Ovary (tissue), 10 donors: ENCODE measurements at places on chromosomes 6 and 20.

- no peak for DNase-seq
These were observed 22.4 kb upstream of the SERINC3 start for GRCh38 chr20:44544263-44544662.

GRCh38 chr6:38552121-38552520 lies 87.6 kb downstream of the BTBD9 start:
- DNase-seq: no peak

- DNase-seq: no peak
These were observed 1370.3 kb upstream of the CITED2 start for GRCh38 chr6:140744659-140745320.

DNA sequence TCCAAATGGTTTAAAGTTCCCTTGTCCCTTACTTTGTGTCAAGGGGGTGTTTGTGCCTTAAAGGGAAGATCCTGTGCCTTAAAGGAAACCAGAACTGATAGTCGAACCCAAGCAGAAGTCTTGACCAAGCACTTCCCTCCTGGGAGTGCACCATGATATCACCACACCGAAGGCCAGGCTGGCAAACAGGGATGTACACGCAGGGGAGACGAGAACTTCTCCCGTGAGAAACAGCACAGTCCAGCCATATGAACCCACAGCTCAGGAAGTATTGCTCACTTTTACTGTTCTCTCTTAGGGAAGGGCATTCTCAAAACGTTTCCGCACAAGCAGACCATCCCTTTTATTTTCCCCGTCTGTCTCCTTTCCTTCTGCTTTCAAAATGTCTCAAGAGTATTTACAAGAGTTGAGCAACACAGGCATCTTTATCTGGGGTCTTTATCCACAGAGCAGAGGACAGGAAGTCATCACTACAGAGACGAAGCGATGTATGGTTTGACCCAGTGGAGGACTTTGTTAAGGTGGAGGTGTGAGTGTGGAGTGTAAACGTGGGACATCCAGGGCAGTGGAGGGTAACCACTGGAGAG lies 12.8 kb upstream of the SERPINB1 start:
- no peak for DNase-seq

DNA sequence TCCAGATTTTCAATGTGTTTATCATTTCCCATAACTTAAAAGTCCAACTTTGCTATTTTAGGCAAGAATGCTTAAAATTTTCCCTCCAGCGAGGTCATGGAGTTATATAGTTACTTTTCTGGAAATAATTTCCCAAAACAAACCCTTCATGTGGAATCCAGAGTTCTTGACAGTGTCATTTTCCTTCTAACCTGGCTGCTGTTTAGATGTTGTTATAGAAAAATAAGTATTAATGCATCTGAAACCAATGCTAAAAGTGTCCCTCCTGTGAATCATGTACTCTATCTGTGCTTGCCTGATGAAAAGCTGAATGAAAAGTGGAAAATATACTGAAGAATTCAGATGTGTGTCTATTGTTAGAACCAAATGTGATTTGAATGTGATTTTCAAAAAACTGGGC lies 245.3 kb upstream of the HSF2 start:
- DNase-seq: no peak

- DNase-seq: no peak
These were observed 36.8 kb upstream of the L3MBTL3 start for GRCh38 chr6:129981598-129981997.

DNA sequence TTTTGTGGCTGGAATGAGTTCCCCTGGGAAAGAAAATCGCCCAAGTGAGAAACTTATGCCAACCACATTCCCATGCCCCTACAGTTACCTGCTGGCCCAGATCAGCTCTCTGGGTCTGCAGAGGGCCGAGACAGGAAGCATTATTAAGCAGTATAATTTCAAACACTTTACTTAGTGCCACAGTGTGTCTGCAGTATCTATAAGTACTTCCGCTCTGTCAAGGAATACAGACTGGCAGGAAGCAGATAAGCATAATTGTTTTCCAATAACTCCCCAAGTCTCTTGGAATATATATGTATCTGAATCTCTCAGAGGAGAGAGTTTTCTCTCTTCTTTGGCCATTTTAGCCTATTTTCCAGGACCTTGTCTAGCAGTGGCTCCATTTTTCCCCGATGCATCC lies 24.9 kb downstream of the SAYSD1 start:
- DNase-seq: no peak

DNA sequence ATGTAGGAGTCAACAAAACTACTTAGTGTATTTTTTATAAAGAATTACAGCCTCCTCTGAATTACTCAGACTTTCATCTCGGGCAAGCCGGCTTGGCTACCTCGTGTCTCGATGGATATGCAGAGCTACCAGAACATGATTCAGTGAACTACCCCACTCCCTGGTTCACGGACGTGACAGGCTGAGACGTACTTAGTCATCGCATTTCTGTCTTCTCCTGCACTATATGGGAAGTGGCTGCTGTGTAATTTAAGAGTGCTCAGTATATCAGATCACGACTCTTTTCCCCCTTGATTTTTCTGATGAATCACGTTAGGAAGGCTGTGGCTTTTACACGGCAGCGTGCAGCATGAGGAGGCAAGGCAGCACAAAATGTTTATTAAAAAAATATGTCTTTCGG lies 302.7 kb upstream of the ZFP64 start:
- DNase-seq: no peak

DNA sequence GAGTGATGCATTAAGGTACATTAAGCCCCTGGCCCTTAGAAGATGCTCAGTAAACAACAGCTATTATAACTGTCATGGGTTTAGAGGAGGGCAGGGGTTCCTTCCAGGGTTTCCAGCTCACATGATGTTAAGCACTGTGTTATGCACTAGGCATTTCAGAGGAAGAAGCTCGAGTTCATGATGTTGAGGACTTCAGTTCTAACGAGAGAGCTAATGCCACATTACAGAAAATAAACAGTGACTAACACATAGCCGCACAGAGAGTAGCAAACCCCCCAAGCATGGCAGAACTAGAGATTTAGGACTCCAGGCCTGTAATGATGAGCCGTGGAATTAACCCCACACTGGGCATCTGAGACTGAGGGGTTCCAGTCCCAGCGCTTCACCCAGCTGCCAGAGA lies 105.2 kb downstream of the UNC5CL start:
- no peak for DNase-seq

DNA sequence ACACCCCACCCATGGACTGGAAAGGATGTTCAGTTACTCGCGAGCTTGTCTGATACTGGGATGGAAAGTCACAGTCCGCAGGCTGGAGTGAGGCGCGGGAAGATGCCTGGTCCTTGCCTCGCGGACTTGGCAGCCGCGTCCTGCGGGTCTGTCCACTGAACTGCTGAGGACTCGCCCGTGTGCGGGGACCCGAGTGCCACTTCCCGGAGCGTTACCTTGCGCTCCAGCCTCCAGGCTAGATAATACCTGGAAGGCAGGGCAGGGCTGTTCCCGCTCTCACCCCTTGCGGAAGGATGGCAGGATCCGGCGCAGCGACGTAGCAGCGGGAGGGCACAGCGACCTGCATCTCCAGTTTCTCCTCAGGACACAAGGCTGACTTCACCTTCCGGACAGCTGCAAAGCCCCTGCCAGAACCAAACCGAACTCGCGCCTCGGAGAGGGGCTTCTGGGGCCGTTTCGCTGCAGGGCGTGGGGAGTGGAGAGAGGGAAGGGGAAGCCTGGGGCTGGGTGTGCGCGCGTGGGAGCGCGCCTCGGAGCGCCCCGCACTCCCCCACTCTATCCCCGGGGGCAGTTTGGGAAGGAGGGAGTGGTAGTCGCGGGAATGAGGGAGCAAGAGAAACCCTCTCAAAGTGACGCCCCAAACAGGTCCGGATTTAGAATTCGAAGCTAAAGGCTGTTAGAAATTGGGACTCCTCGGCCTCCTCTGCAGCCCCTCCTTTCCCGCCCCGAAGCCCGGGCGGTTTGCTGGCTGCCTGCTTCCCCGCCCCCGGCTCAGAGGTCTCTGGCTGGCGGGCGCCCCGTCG lies at the start of gene KCNQ5:
TSS of gene KCNQ5 (plus strand) at position 774 of the 803 bp plus-strand sequence.
- no peak for DNase-seq

- DNase-seq: no peak
These were observed 46.6 kb upstream of the TFAP2C start for GRCh38 chr20:56582542-56582941.

- no peak for DNase-seq
These were observed 390.2 kb upstream of the FLRT3 start for GRCh38 chr20:14727485-14728150.

- no peak for DNase-seq
These were observed 26.2 kb downstream of the RNF144B start for GRCh38 chr6:18413381-18413780.

GRCh38 chr6:119313937-119314884 lies 35.4 kb downstream of the MAN1A1 start:
- DNase-seq: no peak

GRCh38 chr6:527989-528673 lies 128.8 kb downstream of the HUS1B start:
- DNase-seq: no peak

DNA sequence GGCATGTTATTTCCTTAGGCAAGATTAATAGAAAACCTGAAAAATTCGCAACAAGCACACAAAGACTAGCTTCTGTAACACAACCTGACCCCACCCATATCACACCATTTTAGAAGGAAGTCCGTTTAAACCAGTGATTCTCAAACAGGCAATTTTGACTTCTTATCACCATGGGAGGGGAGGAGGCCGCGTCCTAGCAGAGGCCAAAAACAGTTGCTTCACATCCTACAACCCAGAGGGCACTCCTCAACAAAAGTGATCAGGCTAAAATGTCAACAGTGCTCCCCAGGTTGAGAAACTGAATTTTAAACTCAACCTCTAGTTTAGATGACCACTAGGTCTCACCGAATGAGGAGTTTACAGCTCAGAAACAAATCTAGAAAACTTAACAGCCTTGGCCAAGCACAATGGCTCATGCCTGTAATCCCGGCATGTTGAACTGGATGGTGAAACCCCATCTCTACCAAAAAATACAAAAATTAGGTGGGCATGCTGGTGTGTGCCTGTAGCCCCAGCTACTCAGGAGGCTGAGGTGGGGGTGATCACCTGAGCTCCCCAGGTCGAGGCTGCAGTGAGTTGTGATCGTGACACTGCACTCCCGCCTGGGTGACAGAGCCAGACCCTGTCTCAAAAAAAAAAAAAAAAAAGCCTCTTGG lies 3.4 kb downstream of the SNX5 start:
- no peak for DNase-seq

GRCh38 chr20:58854638-58855471 lies 2.3 kb downstream of the GNAS start:
- no peak for DNase-seq

- DNase-seq: no peak
These were observed 80.9 kb downstream of the HAO1 start for GRCh38 chr20:7859356-7859802.

DNA sequence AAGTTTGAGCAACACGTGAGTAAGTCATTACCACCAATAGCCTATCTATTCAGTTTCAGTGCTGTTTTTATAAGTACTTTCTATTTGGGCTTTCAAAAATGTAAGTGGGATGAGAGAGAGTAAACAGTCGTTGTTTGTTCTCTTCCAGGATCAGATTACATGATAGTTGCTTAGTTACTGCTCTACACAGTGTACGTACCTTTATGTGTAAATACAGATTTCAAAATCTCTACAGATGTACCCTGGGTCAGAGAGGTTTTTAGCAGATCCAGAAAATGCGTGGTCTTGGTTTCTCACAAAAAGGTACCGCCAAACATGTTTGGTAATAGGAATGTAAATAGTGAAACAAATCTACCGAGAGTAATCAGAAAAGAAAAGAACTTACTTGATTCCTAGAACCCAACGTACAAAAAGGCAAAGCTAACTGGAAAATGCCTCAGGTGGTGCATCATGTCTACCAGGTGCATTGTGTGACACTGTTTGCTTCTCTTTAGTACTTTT lies 421.1 kb downstream of the BCKDHB start:
- DNase-seq: no peak

GRCh38 chr6:71130277-71130676 lies 158.3 kb upstream of the OGFRL1 start:
- no peak for DNase-seq

DNA sequence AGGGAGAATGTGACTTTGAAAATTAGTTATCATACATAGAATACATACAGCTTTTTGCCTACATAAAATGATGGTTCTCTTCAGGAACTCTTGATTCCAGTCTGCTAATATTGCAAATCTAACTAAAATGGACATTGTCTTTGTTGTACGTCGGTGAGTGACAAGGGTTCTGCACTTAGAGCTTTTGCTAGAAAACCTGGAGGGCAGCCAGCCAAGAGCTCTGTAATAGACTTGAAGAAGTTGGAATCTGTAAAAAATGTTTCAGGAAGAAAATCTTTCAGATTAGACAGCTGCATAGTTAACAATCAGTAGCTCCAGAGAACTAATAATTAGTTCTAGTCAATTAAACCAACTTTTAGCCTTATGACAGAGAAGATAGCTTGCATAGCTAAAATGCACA lies 138.3 kb downstream of the FLRT3 start:
- no peak for DNase-seq

- DNase-seq: no peak
These were observed 85.1 kb downstream of the LYRM2 start for GRCh38 chr6:89553431-89553830.

- DNase-seq: no peak
These were observed 34.2 kb upstream of the GSTA4 start for GRCh38 chr6:53029257-53029656.

GRCh38 chr6:73367761-73368355 lies 1.8 kb downstream of the OOEP start:
- no peak for DNase-seq

DNA sequence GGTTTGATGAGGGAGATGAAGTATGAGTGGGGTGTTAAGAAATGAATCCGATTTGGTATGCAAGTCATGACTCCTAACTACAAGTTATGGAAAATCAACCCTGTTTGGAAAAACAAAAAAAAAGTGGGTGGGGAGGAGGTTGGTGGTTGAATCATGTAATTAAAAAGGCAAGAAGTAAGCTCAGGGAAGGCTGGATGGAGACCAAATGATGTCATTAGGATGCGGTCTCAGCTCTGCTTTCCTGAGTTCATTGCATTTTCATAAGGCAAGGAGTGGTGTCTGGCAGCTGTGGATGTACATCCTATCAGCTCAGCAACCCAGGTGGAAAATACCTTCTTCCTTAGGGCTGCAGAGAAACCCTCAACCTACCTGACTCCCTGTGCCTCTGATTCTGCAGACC lies 60.4 kb upstream of the AKAP12 start:
- DNase-seq: no peak

DNA sequence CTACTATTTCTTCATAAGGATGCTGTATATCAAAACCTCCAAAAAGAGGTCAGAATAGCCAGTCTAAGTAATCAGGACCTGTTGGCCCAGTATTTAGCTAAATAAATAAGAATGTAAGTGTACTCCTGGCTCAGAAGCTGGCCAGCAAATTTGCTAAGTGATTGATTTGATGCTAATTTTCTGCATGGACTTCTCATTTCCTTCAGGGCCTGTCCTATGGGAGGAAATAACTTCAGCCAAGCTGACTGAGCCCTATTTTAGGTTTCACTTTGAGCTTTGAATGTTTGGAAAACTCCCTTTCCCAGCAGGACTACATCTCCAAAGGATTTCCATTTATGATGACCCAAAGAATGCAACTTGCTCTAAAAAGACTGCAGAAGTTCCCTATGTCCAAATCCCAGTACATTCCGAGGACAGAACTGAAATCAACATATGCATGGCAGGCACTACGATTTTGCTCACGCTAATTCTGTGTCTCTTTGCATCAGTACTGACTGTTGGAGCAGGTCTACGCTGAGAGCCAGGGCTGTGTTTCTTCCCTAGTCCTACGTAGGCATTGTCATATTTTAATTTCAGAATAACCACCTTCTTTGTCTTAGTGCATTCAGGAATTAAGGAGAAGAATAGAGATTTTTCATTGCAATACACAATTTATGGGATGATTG lies 441.4 kb upstream of the PLCB4 start:
- no peak for DNase-seq

GRCh38 chr20:10240655-10241054 lies 22.0 kb downstream of the SNAP25 start:
- no peak for DNase-seq
